Caco-2 (cell line): ENCODE measurements at places on chromosomes 11 and 22. TPM values are rescaled to one million over a fixed set of nuclear protein-coding genes. Genes with fewer than 3 reads are reported as not detected.

GRCh38 chr22:50190941-50191741 lies 5.4 kb downstream of the TRABD start:
- no peaks in the 10 kb centered on the region for H3K36me3 ChIP-seq
- H3K27me3 ChIP-seq: no peaks in the 10 kb centered on the region
- DNase-seq: no peak
- H3K4me1 ChIP-seq: 0 out of 2 replicates have a peak, but pooled peaks cover 6% of the 10 kb centered on the region
- no peak overlapping the region for H3K27ac ChIP-seq
- H3K4me3 ChIP-seq: no peak overlapping the region

DNA sequence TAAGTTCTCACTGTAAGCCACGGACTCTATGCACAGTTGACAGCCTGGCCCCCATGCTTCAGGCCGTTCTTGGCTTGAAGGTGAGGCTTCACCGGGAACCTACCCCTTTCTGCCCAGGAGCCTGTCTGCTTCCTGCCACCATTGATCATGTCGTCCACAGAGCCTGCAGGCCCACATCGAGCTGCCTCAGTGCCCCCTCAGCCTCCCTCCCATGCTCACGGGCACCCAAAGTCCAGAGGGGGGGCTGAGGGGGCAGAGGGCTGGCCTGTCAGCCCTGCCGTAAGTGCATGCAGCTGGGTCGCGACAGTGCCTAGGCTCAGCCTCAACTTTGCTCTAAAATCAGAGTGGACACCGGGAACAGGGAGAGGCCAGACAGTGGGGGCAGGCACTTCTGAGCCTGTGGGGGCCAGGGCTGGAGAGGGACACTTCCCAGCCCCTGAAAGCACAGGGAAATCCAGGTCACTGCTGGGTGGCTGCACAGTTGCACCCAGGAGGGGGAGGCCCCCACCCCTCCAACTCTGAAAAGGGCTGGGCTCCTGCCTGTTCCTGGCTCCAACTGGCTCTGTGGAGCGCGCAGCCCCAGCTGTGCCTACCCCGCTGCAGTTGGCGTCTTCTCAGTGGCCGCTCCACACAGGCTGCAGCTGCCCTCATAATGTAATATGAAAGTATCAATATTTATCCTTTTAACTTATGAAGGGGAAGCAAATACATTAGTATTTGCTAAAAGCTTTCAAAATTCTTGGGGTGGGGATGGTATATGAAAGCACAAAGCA lies 598.6 kb downstream of the DLG2 start:
- no peaks in the 10 kb centered on the region for H3K4me1 ChIP-seq
- no peaks in the 10 kb centered on the region for H3K36me3 ChIP-seq
- no peaks in the 10 kb centered on the region for H3K27me3 ChIP-seq

DNA sequence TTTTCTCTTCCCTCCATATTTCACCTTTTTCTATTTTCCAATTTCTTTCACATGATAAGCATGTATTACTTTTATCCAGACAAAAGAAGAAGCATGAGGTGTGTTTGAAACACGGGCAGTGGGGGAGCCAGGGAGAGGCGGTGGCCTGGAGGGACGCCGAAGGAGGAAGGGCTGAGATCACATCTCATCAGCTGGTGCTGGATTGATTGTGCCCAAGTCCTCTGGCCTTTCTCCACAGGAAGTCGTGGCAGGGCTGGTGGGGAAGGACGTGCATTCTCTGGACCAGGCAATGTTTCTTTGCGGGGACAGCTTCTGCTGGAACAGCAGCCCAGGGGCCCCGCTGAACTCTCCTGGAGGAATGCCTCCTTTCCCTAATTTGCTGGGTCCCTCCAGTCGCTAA lies 82.9 kb downstream of the MIAT start:
- H3K36me3 ChIP-seq: no peaks in the 10 kb centered on the region
- no peak for DNase-seq
- no peak overlapping the region for H3K27ac ChIP-seq
- H3K4me1 ChIP-seq: no peaks in the 10 kb centered on the region
- no peak overlapping the region for H3K4me3 ChIP-seq

DNA sequence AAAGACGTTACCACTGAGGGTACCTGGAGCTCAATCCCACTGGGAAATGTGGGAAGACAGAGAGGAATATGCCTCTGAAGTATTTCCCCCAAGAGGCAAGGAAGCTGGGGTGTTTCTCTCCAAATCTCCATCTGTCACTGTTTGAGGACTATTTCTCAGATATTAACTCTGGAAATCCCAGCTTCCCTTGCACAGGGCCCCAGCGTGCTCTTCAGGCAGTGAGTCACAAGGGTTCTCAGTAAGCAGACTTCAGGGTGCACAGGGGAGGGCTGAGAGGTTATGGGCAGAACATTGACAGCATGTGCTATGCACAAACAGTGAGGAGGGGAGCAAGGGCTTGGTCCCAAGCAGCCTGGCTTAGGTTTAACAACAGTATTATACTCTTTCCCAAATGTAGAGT lies 60.9 kb upstream of the EED start:
- H3K4me3 ChIP-seq: no peak overlapping the region
- H3K36me3 ChIP-seq: no peaks in the 10 kb centered on the region
- no peaks in the 10 kb centered on the region for H3K27me3 ChIP-seq
- no peak overlapping the region for H3K27ac ChIP-seq

Gene OR52K2
- not detected in 2 replicates for total RNA-seq

Gene PDGFD
- not detected in 2 replicates for total RNA-seq

GRCh38 chr22:19896665-19897355 lies 42.1 kb upstream of the GNB1L start:
- no peaks in the 10 kb centered on the region for H3K36me3 ChIP-seq
- no peak for DNase-seq
- H3K4me3 ChIP-seq: no peak overlapping the region
- peaks cover 7% of the 10 kb centered on the region for H3K4me1 ChIP-seq
- no peaks in the 10 kb centered on the region for H3K27me3 ChIP-seq

- no peak for DNase-seq
- H3K36me3 ChIP-seq: no peaks in the 10 kb centered on the region
- no peaks in the 10 kb centered on the region for H3K27me3 ChIP-seq
- no peak overlapping the region for H3K4me3 ChIP-seq
- peaks cover 15% of the 10 kb centered on the region for H3K4me1 ChIP-seq
Observed at GRCh38 chr22:36048911-36049677, 20.5 kb upstream of the RBFOX2 start.

GRCh38 chr11:115871161-115871760 lies 367.0 kb upstream of the CADM1 start:
- no peak overlapping the region for H3K27ac ChIP-seq
- no peak overlapping the region for H3K4me3 ChIP-seq
- no peaks in the 10 kb centered on the region for H3K4me1 ChIP-seq

GRCh38 chr22:43389227-43389836 lies 22.5 kb upstream of the MPPED1 start:
- no peak overlapping the region for H3K4me3 ChIP-seq
- H3K36me3 ChIP-seq: no peaks in the 10 kb centered on the region
- no peak for DNase-seq
- H3K27me3 ChIP-seq: no peaks in the 10 kb centered on the region
- 0 out of 2 replicates have a peak, but pooled peaks cover 4% of the 10 kb centered on the region for H3K4me1 ChIP-seq

GRCh38 chr11:128497061-128497775 lies 90.1 kb downstream of the ETS1 start:
- no peaks in the 10 kb centered on the region for H3K27me3 ChIP-seq
- H3K36me3 ChIP-seq: no peaks in the 10 kb centered on the region
- DNase-seq: no peak

Gene PHOX2A
- total RNA-seq: not detected in 2 replicates

DNA sequence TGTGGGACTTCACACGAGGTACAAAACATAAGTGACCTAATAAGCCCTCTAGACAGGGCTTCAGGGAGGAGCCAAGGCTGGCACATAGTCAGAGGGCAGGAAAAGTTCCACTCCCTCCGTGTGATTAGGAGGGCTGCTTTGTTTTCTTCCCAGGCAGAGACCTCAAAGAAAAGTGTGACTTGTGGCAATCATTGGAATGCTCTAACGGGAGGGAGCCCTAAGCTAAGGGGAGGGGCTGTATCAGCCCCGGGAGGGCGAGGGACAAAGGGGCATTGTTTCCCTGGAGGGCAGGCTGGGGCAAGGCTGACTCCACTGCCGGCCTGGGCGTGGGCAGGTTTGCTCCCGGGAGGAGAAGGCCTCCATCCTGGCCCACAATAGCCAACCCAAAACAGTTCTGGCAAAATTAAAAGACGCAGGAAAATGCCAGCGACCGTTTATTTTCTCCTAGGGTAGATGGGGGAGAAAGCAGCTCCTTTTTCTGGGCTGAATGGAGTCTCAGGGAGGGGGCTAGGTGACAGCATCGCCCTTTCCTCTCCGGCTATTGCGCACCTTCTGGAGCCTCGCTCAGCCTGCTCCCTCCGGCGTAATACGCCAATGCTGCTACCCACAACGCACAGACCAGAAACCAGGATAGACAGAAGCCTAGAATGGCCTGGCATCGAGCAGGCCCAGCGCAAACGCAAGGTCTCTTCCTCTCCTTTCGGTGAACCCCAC lies 60.2 kb downstream of the ENDOD1 start:
- peak; percentile 84 for DNase-seq
- peak overlapping the region; percentile 94 for H3K27ac ChIP-seq
- H3K4me1 ChIP-seq: peaks cover 14% of the 10 kb centered on the region
- no peaks in the 10 kb centered on the region for H3K36me3 ChIP-seq
- no peaks in the 10 kb centered on the region for H3K27me3 ChIP-seq

DNA sequence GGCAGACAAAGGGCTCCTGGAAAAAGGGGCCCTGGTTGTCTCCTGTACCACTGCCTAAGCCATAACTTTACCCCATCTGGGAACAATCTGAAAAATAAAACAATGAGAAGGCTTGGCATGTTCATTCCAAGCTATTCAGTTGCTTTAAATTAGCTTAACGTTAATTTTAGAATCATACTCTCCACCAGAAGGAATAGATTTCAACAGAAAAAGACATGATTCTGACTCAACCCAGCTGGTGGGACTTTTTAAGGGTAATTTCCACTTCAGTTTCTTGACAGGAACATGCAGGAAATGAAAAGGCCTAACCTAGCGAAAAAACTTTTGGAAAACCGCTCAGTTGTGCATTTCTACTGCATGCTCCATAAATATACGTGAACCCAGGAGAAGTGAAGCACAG lies 7.9 kb downstream of the SF3A1 start:
- no peak overlapping the region for H3K4me3 ChIP-seq
- DNase-seq: no peak
- peaks cover 4% of the 10 kb centered on the region for H3K36me3 ChIP-seq
- H3K27ac ChIP-seq: no peak overlapping the region
- H3K27me3 ChIP-seq: no peaks in the 10 kb centered on the region

Gene OR52H1
- not detected in 2 replicates for total RNA-seq

- H3K27me3 ChIP-seq: no peaks in the 10 kb centered on the region
- H3K27ac ChIP-seq: no peak overlapping the region
- no peaks in the 10 kb centered on the region for H3K36me3 ChIP-seq
- DNase-seq: no peak
- peaks cover 43% of the 10 kb centered on the region for H3K4me1 ChIP-seq
Observed at GRCh38 chr11:846496-847098, 3.9 kb downstream of the TSPAN4 start.

Gene IFITM10
- total RNA-seq: 1.3 and 2.7 TPM in 2 replicates

GRCh38 chr11:22749536-22749935 lies 80.1 kb downstream of the SVIP start:
- no peaks in the 10 kb centered on the region for H3K36me3 ChIP-seq
- no peak overlapping the region for H3K27ac ChIP-seq
- H3K4me1 ChIP-seq: no peaks in the 10 kb centered on the region
- no peak for DNase-seq
- H3K27me3 ChIP-seq: no peaks in the 10 kb centered on the region

DNA sequence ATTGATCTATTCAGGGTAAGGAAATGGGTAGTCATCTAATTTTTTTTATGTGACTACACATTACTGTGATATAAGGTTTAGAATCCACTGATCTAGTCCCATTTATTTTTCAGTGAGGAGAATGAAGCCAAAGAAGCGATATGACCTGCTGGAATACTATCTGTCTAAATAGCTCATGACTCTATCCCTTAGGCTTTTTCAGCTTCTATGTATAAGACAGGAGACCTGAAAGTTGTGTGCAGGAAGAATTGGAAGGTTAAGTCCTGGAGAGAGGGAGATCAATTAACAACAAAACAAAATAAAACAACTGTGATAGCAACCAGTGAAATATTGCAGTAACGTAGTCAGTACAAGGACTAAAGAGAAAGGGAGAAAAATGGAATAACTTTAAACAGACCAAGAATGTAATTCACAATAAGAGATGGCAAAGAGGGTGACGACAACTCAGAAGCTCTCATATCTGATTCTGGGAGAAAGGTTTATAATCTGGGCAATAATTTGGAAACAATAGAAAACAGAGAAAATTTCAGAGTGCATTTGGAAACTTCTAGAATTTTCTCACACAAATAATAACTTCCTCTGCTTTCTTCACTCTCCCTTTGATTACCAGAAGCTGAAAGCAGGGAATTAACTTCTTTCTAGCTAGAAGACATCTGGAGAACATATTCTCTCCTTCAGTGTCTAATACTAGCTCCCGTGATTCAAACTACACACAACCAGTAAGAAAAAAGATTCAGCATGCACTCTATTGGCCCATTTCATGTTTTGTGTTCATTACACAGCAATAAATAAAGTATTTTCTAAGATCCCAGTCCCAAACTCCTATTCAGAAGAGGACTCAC lies 19.2 kb upstream of the CASP12 start:
- H3K27me3 ChIP-seq: no peaks in the 10 kb centered on the region
- H3K4me3 ChIP-seq: no peak overlapping the region
- no peaks in the 10 kb centered on the region for H3K36me3 ChIP-seq
- H3K27ac ChIP-seq: no peak overlapping the region

DNA sequence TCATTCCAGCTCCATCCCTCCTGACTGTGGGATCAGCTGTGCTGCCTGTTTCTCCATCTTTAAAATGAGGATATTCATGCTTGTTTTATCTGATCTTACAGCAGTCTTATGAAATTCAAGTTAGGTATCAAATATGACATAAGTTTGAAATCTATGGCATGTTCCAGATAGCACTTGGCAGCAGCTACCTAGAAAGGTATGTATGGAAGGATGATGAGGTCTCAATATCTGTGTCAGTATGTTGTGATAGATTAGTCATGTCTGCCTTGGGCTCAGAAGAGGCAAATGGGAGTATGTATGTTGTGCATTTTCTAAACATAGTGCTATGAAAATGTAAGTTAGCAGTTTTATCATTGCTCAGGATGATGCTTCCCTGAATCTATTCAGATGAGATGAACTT lies 122.1 kb downstream of the NAV2 start:
- H3K4me3 ChIP-seq: no peak overlapping the region
- peaks cover under 1% of the 10 kb centered on the region for H3K4me1 ChIP-seq
- no peaks in the 10 kb centered on the region for H3K27me3 ChIP-seq
- no peak for DNase-seq

DNA sequence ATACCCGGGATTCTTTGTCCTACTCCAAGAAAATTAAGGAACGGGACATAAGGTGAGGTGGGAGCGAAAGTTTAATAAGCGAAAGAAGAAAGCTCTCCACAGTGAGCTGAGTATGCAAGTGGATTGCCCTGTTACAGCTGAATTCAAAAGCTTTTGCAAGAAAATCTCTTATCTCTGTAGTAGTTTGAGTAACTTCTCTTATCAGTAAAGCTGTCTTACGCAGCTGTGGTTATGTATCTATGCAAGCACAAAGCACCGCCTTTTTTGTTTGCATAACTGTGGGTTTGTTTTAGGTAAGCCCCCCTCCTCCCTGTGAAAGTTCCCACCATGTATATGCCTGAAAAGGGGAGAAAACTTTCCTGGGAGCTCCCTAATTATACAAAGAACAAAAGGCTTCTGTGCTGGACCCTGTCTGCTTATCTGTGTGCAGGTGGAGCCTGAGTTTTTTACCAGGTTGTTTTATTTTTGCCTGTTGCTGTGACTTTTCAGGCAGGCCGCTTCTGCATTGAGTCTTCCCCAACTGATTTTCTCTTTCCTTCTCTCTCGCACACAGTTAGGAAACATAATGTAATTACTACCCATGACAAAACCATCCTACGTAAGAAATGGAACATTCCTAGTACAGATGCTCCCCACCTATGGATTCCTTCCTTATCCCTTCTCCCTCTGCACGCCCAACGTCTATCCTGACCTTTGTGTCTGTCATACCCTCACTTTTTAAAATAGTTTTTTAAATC lies 837 bp upstream of the PLAAT5 start:
- H3K27ac ChIP-seq: peak overlapping the region; percentile 89
- H3K36me3 ChIP-seq: peaks cover 1% of the 10 kb centered on the region; the same call in 1 of the 2 replicates
- peak; percentile 85 for DNase-seq
- H3K4me1 ChIP-seq: peaks cover 18% of the 10 kb centered on the region
- H3K4me3 ChIP-seq: no peak overlapping the region; the same call in 1 of the 2 replicates

Gene MUC15
- 0.63 and 0.70 TPM in 2 replicates for total RNA-seq
